ENCODE measurements at places on chromosomes 5 and 9. TPM values are rescaled to one million over a fixed set of nuclear protein-coding genes. Genes with fewer than 3 reads are reported as not detected.

PLPP7 gene
- 0.31 TPM for total RNA-seq

RASA1 gene
- total RNA-seq = 26.6 TPM

DROSHA gene
- 88.3 TPM for total RNA-seq

HDHD3 gene
- total RNA-seq = 12.1 TPM

NUTM2F gene
- total RNA-seq = not detected

SAPCD2 gene
- 6.6 TPM for total RNA-seq

CREBRF gene
- 33.1 TPM for total RNA-seq

ZNF366 gene
- total RNA-seq = not detected

MTX3 gene
- 26.6 TPM for total RNA-seq

PDE8B gene
- total RNA-seq = 0.07 TPM

HRCT1 gene
- total RNA-seq = not detected

PCDHGC5 gene
- not detected for total RNA-seq

PCDHGB3 gene
- total RNA-seq = 0.28 TPM

SEMA6A gene
- 0.50 TPM for total RNA-seq

PRRX2 gene
- 3.3 TPM for total RNA-seq

PCDHB3 gene
- not detected for total RNA-seq

CAMK2A gene
- total RNA-seq = not detected

PCDHAC2 gene
- not detected for total RNA-seq

OLFML2A gene
- not detected for total RNA-seq

GABRA6 gene
- not detected for total RNA-seq

CYSRT1 gene
- 2.0 TPM for total RNA-seq

NPR2 gene
- 11.5 TPM for total RNA-seq

NTRK2 gene
- total RNA-seq = 3.3 TPM

ARID3C gene
- total RNA-seq = 0.29 TPM

FRMD3 gene
- 0.38 TPM for total RNA-seq

SLC6A3 gene
- total RNA-seq = not detected

SEMA4D gene
- total RNA-seq = 182 TPM

ORM2 gene
- total RNA-seq = not detected

TAF11L10 gene
- total RNA-seq = not detected

MEGF10 gene
- total RNA-seq = not detected
